ENCODE measurements at places on chromosomes 13 and 19. TPM values are rescaled to one million over a fixed set of nuclear protein-coding genes. Genes with fewer than 3 reads are reported as not detected.

The PNMA8A gene
- total RNA-seq: 0.29 TPM

The ZNF582 gene
- total RNA-seq: 3.3 TPM

The FARSA gene
- 131 TPM for total RNA-seq

The TRPM4 gene
- not detected for total RNA-seq

The KASH5 gene
- 0.64 TPM for total RNA-seq

The ZNF302 gene
- 11.1 TPM for total RNA-seq
